Regular cardiac myocyte (primary cell): ENCODE measurements at places on chromosomes 5 and 9. TPM values are rescaled to one million over a fixed set of nuclear protein-coding genes. Genes with fewer than 3 reads are reported as not detected.

The LIX1 gene
- not detected in 2 replicates for total RNA-seq

The GSN gene
- 311 and 512 TPM in 2 replicates for total RNA-seq

The GRIA1 gene
- 0.19 and 0.28 TPM in 2 replicates for total RNA-seq

The CDX1 gene
- 0.38 and 0.56 TPM in 2 replicates for total RNA-seq

The ZBED3 gene
- 0.28 and 0.96 TPM in 2 replicates for total RNA-seq

The ZBTB6 gene
- 15.0 and 15.2 TPM in 2 replicates for total RNA-seq

The PROP1 gene
- not detected in 2 replicates for total RNA-seq

The PCDHB5 gene
- 0.58 and 3.1 TPM in 2 replicates for total RNA-seq

The FBN2 gene
- 1.7 and 9.6 TPM in 2 replicates for total RNA-seq

The DAB2 gene
- 34.1 and 113 TPM in 2 replicates for total RNA-seq

The SREK1 gene
- total RNA-seq = 47.2 and 53.8 TPM in 2 replicates

The GAPT gene
- not detected in 2 replicates for total RNA-seq

The FOXD4L4 gene
- under 0.01 TPM in 2 replicates for total RNA-seq

The ENTREP1 gene
- total RNA-seq = 0.28 and 0.38 TPM in 2 replicates

The PRSS3 gene
- total RNA-seq = 6.5 and 27.8 TPM in 2 replicates
